ENCODE measurements at places on chromosomes 16 and 17.
A peak's percentile ranks its signal among the peaks of the same experiment; 100 is the strongest.

GRCh38 chr17:6753546-6753945 is 2.3 kb upstream of the XAF1 start:
- no peak for DNase-seq

DNA sequence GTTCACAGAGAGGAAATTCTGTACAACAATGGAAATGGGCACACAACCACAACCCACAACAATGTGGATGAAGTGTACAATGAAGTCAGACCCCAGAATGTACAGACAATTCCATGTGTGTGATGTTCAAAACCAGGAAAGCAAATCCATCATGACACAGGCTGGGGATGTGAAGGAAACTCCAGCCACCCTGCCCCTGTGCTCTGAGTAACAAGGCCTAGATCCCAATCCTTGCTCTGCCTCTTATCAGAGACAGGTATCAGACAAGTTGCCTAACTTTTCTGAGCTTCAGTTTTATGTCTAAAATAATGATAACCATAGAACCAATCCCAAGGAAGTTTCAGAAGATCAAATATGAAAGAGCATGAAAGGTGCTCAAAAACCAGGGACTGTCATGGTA is 1.8 kb upstream of the C16orf95 start:
- DNase-seq, result no peak

- no peak for DNase-seq
These were observed 165.8 kb upstream of the AXIN2 start for GRCh38 chr17:65727246-65727645.

DNA sequence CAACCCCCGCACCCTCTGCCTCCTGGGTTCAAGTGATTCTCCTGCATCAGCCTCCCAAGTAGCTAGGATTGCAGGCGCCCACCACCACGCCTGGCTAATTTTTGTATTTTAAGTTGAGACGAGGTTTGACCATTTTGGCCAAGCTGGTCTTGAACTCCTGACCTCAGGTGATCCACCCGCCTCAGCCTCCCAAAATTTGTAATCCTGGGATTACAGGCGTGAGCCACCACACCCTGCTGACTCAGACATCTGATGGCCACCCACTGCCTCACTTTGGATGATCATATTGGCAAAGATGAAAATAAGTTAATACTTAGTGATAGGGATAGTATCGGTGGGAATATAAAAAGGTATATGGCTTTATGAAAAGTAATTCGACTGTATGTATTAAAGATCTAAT is 55.9 kb downstream of the GRB2 start:
- no peak for DNase-seq

DNA sequence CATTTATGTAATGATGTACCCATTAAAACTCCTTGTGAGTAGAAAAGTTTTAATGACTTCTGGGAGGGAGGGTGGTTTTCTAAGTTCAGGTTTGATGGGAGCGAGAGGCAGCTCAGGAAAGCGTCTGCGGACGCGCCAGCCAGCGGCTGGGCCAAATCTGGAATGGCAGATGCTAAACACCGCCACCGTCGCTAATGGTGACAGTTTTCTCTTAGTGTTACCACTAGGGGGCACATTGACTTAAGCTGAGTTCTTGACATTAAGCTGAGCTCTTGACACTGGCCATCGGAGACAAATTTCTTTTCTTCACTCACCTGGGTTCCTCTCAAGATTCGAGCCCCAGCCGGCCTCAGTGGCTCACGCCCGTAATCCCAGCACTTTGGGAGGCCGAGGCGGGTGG is 6.7 kb downstream of the TRPV1 start:
- no peak for DNase-seq

DNA sequence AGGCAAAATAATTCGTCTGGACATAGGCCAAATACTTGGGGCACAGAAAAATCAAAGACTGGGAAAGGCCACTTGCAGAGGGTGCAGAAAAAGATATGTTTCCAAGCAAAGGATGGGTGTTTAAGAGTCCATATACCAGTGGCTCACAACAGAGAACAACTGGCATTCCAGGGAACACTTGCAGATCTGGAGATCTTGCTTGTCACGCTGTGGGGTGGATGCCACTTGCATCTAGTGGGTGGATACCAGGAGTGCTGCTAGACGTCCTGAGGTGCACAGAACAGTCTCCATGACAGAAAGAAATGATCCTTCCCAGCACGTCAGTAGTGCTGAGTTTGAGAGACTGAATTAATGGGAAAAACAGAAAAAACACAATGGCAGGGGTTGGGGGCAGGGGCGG is 8.4 kb downstream of the CBX8 start:
- no peak for DNase-seq

DNA sequence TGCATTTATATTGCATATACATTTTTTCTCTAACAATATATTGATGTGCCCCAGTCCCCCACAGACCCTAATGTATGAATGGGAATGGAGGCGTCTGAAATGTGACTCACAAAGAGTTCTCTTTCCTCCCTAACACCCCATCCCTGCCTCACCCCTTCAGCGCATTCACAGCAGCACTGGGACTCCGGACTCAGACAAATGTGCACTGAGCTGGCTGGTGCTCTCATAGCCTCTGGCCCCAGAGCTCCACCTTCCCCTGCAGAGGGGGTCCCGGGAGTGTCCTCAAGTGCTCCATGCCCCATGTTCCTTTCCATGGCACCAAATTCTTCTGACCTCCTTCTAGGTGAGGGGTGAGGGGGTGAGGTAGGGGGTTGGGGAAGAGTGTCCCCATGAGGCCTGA is 20.6 kb downstream of the NPTX1 start:
- no peak for DNase-seq

DNA sequence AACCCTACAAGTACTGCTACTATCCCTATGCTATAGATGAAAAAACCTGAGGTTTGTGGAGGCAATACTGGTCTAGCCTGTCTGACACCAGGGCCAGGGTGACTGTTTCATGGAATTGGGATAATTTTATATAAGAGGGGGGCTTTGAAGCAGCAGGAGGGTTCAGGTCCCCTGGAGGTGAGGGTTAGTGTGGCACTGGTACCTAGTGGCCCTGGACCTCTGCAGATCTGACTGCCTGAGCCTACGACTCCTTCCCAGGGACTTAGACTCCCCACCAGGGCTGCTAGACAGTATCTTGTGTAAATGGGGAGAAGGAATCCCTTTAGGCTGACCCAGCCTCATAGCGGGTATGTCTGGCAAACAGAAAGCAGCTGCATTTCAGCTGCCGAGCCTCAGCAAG is 6.8 kb downstream of the ADAP2 start:
- DNase-seq, result no peak

GRCh38 chr16:3642397-3643094 is 11.9 kb upstream of the DNASE1 start:
- DNase-seq, result no peak

DNA sequence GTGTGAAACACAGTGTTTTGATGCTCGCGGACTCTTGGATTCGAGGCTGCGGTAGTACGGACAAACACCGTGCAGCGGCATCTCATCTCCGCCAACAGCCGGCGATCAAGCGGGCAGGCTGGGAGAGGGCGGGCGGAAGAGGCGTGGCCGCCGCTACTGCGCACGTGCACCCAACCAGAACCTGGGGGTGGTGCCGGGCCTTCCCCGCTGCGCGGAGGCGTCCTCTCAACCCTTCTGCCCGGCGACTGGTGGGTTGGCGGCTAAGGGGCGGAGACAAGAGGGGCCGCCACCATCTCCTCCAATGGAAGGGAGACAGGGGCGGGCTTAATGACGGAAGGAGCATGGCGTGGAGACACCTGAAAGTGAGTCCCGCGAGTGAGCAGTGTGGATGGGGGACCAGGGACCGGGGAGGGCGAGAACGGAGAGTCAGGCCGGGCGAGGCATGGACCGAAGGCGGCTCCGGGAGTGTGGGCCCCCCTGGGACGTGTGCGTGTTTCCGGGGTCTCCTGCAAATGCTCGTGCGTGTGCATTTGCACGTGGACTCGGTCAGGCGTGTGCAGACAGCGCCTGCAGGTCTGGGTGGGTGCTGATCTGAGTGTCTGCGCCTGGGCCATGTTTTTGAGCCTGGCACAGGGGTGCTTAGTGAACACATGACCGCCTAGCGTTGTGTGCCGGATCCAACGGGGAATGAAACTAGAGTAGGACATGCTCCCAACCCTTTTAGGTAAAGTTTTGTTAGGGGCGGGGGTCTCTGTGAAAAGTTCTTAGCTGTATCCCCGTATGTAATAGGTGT is at the start of gene DHODH:
Gene DHODH (plus strand): TSS at position 321 of the 793 bp plus-strand sequence. CDS start 21 bp downstream, at position 342.
- DNase-seq, result peak; percentile 96

DNA sequence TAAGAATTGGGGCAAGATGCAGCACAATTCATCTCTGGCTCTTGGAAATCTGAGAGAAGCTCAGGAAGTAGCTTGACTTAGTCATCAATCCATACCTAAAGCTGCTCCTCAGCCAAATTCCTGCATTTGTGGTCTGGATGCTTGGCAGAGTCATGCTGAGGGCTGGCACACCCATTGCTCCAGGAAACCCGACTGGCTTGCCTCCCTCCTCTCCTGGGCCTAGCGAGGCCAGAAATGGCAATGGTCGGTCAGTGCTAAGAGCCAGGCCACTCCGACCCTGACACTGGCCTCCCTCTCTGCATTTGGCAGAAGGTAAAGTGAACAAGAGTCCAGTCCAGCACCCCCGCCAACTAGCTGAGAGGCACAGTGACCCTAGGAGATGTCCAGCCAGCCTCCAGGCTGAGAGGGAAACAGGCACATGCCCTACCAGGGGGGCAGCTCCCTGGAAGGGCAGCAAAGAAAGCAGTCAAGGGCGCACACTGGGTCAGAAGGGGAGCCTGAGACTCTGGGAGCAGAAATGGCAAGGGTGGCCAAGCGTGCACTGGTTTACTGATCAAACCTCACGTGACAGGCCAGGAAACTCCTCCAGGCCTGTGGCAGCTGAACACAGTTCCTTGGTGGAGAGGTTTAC is 10.0 kb downstream of the POLDIP2 start:
- no peak for DNase-seq

GRCh38 chr16:29844575-29845331 is 18.3 kb downstream of the CDIPT start:
- DNase-seq, result no peak

- no peak for DNase-seq
These were observed 104.3 kb downstream of the ADAMTS18 start for GRCh38 chr16:77330332-77331042.

- DNase-seq, result no peak
These were observed 346.5 kb downstream of the C16orf95 start for GRCh38 chr16:86970726-86971125.

- DNase-seq, result no peak
These were observed 96.1 kb downstream of the ZNF778 start for GRCh38 chr16:89313583-89313982.

DNA sequence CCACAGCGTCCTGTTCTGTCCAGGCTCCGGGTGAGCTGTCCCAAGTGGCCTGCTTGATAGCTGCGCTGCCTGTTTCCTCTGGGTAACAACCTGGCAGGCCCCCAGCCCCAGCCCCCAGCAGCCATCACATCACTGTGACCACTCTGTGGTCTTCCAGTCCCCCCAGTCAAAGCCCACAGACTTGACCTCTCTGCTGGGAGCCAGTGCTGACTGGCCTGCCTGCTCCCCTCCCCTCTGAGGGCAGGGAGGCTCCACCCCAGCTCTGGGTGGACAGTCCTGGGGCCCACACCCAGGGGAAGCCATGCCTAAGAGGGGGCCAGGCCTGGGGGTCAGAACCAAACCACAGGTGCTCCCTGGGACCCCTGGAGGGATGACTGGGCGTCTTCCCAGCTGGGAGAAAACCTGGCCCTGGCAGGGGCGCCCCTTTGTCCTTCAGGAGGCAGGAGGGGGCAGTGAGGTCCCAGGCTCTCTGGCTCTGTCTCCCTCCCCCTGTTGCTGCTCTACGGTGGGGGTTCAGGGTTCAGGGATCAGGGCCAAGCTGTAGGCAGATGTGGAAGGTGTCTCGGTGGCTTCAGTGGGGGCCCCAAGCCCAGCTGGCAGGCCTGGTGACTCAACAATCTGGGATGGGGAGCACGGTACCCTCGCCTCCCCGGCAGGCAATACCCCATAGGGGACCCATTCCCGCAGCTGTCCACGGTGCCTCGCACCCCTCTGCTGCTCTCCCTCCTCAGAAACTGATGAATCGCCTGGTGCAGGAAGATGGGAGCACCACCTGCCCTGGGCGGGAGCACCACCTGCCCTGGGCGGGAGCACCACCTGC is 1.8 kb upstream of the SLC16A3 start:
- no peak for DNase-seq

DNA sequence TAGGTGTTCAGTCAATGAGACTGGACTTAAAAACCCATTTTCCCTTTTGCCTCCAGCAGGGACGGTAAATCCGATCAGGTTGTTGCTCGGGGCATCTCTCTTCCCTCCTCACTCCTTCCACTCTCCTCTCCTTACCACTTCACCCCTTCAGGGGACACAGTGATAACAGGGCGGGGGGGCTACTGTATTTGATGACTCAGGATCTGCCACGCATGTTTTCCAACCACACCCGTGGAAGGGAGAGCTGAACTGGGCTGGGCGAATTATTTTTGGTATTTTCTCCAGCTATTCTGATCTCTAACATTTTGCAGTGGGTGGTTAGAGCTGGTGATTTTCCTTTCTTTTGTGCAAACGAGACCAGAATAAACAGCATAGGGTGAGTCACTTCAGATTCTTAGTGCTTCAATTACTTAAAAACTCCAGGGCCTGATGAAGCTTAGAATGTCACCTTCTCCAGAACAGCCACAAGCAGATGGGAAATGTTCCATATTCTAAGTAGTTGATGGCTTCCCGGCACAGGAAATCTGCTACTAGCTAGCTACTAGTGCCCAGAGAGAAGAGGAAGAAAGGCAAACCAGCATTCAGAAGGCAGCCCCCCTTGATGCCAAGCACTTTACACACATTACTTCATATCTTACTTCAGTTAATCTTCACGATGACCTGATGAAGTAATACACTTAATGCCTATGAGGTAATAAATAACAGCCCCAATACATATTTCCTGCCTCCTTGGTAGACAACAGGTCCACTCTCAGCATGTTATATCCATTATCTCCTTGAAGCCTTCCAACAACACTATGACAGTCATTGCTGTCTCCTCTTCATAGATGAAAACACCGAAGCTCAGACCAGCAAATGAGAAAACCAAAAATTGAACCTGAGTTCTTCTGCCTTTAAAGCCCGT is 74.1 kb downstream of the ASIC2 start:
- DNase-seq, result no peak

GRCh38 chr17:29124135-29124924 is 55.9 kb downstream of the MYO18A start:
- no peak for DNase-seq

DNA sequence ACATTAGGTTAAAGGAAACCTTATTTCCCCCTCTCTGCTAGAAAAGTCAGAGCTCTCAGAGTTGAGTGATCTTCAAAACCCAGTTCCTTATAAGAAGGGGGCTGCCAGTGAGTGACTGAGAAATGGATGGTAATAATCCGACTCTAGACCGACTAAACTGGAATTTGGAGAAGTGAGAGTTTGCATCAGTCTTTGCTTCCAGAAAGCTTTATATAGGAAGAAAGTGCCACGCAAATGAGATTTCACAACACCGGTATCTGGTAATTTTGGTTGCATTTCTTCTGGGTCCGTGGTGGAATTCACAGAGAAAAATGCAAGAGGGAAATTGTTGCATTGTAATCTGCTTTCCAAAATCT is 271.4 kb downstream of the MAF start:
- DNase-seq, result no peak

- no peak for DNase-seq
These were observed 547 bp downstream of the RAB26 start for GRCh38 chr16:2148714-2149629.
